IPS DF 19.7 (cell line): ENCODE measurements at places on chromosomes 12 and 14.

DNA sequence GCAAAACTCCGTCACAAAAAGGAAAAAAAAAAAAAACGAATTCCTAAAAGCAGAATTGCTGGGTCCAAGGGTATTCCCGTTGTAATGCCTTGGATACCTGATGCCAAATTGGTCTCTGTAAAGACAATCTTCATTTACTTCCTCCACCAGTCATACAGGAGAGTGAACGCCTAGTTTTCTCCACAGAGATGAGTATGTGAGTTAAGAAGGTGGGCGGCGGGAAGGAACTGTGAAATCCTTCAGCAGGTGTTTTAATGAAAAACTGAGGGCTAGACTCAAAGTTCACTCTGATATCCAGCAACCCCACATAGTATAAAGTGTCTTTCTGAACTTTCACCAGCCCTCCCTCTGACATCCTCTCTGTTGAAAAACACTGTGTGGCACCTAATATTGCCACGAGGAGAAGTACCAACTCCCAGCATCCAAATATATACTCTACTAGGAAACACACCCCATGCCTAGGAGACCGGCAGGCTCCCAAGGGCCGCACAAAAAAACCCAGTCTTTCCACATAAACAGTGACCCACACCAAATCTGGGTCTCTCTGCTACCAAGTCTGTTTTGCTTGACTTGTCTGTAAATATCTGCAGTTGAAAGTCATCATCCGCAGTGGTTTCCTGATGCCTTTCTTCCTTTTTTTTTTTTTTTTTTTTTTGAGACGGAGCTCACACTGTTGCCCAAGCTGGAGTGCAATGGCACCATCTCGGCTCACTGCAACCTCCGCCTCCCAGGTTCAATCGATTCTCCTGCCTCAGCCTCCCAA is 30.3 kb upstream of the FOXN3 start:
- no peak for DNase-seq

GRCh38 chr12:62787611-62788010 is 147.3 kb downstream of the PPM1H start:
- no peak for DNase-seq

DNA sequence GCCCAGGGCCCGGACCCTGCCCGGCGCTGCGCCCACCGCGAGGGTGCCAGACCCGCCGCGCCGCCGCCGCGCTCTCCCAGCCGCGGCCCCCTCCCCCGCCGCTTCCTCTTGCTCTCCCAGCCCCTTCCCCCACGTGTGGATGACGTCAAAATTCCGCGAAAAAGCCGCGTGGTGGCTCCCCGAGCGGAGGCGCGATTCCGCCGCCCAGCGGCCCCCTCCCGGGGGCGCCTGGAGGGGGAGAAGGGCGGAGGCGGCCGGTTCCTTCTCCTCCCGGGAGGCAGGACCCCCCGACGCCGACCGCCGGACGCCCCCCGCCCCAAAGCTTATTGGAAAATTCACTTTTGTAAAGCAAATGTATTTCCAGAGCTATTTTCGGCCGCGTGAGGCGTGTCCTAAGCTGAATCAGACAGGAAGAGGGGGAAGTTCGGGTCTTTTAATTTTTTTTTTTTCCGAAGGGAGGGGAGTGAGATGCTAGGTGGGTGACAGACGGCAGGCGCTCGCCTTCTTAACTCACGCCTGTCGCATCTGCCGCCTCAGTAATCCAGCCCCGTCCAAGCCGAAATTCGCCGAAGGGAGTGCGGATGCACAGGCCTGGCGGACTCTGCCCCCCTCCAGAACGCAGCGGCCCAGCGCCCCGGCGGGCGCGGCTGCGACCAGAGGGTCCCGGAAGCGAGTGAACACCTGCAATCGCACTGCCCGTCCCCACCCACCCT is 4.1 kb upstream of the CCND2 start:
- no peak for DNase-seq

- DNase-seq = no peak
Measured at GRCh38 chr12:109464642-109465351, 12.3 kb downstream of the KCTD10 start.

GRCh38 chr12:122878780-122879612 is 16.9 kb downstream of the VPS37B start:
- DNase-seq = no peak
